Effector memory CD8-positive, alpha-beta T cell (primary cell): ENCODE measurements at places on chromosomes 7 and 10.

- peaks cover 39% of the 10 kb centered on the region for H3K27me3 ChIP-seq
- no peak overlapping the region for H3K27ac ChIP-seq
- no peak for DNase-seq
These were observed 116.9 kb downstream of the EVX1 start for GRCh38 chr7:27359181-27360125.

DNA sequence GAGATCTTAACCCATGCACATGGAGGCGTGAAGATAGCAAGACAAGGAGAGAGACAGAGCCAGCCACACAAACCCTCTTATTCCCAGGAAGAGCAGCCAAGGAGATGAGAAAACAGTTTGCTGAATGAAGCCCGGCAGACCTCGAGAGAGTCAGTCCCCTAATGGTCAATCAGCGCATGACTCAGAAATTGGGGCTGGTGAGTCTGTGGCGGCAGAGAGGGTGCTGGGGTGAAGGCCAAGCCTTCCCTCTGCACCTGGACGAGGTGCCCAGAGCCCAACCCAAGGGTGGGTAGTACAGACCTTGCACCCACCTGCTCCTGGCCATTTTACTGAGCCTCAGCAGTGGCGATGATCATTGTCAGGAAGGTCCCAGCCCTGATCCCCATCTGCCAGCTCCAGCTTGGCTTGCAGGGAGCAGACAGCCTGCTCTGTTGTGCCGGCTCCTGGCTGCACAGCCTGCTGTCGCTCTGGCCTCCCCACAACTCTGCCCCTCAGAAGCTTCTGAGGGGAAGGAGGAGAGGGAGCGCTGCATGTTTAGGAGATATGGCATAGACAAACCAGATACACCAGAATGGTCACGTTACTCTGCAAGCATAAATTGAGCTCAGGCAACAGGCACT is 256.6 kb downstream of the RPS24 start:
- H3K36me3 ChIP-seq = no peaks in the 10 kb centered on the region
- no peaks in the 10 kb centered on the region for H3K27me3 ChIP-seq
- no peak overlapping the region for H3K27ac ChIP-seq
- no peaks in the 10 kb centered on the region for H3K4me1 ChIP-seq
- no peak overlapping the region for H3K4me3 ChIP-seq
- no peak for DNase-seq

DNA sequence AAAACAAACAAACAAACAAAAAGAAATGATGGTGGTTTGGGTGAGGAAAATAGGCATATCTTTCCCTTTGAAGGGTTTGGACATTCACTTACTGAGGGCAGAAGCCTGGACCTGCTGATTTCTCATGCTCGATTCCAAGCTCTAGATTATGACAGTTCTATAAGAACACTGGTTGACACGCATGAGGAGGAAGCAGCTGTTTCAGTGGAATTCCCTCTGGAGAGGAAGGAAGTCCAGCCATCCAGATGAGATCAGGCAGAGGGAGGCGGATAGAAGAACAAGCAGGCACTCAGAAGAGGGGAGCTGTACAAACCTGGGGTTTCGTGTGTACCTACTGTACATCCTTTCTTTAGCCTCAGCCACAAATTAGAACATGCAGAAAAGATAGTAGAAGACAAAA is 691.9 kb downstream of the INHBA start:
- H3K27me3 ChIP-seq = no peaks in the 10 kb centered on the region
- no peaks in the 10 kb centered on the region for H3K4me1 ChIP-seq

DNA sequence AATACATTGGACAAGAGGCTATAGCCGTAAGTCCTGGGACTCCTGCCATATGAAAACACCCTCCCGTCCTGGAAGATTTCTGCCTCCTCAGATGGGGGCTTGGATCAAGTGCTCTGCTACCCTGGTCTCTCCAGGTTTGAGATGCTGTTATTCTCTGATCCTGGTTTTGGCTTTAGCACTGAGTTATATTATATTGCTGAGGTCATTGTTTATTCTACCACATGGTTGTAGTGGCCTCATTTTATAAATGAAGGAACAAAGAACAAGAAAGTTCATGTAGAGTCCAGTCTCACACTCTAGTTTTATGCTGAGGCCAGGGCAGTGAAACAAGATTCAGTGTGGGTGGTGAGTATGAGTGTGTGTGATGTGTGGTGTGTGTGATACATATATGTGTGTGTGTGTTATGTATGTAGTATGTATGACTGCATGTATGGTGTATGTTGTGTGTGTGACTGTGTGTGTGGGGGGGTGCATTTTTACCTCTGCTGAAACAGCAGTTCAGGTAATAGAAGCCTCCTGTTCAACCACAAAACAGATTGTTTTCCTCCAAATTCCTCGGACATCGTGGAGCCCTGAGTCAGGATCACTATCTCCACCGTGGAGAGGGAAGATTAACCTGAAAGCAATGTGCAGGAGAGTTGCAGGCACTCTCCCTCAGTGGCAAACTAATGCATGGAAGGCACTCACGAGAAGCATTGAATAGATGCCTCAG is 80.7 kb downstream of the C7orf25 start:
- no peak for DNase-seq
- no peaks in the 10 kb centered on the region for H3K4me1 ChIP-seq
- no peaks in the 10 kb centered on the region for H3K36me3 ChIP-seq
- H3K27me3 ChIP-seq = peaks cover 41% of the 10 kb centered on the region
- H3K4me3 ChIP-seq = no peak overlapping the region
- no peak overlapping the region for H3K27ac ChIP-seq

DNA sequence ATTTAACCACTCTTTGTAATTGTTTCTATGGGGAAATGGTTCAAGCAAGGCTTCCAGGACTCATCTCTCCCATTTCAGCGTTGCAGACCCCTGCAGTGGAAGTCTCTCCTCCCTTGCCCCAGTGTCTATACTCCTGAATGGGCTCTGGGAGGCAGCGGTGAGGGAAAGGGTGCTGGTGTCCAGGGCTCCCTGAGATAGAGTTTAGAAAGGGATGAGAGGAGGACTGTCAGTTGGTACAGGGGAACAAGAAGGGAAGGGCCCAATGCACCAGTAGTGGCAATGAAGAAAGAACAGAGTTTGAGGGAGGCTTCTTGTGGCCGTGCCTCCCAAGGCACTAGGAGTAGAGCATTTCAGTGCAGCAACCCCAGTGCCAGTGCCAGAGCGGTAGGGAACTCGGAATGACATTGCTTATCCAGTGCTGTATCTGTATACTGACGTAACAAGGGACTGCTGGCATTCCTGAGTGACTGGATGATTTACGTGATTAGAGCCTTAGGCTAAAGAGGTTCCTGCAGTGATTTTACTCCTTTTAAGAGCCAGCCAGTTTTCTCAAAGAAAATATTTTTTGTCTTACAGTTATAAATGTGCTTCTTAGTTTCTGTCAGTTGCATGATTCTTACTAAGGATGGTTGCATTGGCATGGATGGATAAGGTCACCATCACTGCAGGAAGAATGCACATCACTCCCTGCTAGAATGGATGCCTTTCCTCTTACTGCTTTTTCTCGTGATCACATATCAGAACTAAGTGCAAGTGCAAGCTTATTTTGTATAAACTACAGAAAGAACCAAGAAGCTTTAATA is 28.0 kb downstream of the PRPF18 start:
- no peak overlapping the region for H3K27ac ChIP-seq
- no peak overlapping the region for H3K4me3 ChIP-seq
- peaks cover 91% of the 10 kb centered on the region for H3K36me3 ChIP-seq
- no peak for DNase-seq
- H3K27me3 ChIP-seq = no peaks in the 10 kb centered on the region
